ENCODE measurements at places on chromosomes 4 and X.

DNA sequence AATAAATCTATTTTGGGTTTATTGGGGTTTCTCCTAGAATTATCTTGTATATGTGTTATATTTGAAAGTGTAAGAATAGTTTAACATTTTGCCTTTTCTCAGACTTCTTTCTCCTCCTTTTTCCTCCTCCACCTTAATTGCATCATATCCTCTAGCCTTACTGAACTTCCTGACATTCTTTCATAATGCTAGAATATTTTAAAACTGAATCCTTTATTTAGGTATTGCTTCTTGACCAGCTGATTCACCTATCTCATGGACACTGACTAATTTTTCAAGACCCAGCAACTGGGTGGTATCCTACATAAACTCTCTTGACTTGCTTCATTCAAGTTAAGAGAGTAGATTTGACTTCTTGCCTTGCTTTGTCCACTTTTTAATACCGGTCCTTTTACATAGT is 1508.9 kb downstream of the STIM2 start:
- no peak for DNase-seq

DNA sequence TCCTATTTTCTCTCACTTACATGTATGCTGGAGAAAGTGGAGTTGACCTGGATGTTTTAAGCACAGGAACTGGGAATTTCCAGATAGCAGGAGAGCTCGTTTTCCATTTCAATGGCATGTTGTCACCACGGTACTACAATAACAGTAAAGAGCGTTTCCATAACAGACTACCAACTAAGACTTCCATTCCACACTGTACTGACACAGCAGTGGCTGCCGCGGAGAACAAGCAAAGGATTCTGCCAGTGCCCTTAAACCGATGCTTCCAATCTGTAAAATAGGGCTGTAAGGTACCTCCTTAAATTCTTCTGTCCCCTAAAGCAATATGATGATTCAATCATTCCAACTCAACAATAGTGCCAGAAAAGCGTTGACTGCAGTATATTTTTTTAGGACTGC is 143.9 kb downstream of the KLHL13 start:
- no peak for DNase-seq

DNA sequence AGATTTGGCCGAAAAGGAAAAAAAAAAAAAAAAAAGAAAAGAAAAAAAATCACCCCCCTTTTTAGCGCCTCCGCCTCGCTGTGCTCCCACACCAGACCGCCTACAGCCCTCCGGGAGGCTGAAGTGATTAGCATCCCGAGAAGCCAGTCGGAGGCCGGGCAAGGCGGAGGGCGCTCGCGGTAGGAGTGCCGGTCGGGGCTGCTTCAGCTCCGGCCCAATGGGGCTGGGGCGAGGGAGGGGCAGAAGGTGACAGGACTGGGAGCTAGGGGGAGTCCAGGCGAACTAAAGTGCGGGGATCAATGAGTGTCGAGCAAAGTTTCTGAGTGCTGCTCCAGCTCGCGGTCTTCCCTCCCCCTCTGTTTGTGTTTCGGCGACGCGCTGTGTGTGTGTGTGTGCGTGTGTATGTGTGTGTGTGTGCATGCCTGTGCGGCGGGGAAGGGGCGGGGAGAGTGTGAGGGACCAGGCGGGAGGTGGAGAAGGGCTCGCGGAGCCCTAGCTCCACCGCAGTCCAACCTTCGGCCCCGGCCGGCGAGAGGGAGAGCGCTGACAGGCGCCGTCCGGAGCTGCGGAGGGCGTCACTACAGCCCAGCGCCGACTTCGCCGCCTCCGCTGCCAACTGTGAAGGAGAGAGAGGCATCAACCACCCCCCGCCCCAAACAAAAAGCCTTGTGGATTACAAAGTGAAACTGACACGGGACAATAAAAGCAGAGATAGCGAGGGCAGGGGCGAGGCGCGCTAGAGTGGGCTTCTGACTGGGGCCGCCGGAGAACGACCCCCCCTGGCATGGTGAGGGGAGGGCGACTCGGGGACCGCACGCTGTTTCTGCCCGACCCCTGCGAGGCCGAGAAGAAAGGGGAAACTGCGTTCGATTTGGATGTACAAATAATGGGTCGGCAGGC is at the start of gene FAT4:
TSS of gene FAT4 (plus strand) at position 280 of the 900 bp plus-strand sequence. CDS start 1,457 bp downstream, outside the sequence.
- peak; percentile 95 for DNase-seq

DNA sequence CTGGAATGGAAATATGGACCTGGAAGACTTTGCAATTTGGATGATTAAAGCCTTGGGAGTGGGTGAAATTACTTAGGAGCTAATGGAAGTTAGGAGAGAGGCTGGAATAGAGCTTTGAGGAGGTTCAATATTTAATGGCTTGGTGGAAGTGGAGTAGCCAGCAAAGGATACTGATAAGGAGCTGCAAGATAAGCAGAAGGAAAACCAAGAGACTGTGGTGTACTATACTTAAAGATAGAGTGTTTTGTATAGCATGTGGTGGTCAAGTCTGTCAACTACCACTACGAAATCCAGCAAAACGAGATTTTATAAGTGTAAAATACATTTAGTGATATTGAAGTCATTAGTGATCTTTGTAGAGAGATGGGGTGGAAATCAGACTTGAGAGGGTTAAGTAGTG is 54.0 kb upstream of the TMLHE start:
- DNase-seq = no peak

- DNase-seq = no peak
These were observed 432.3 kb upstream of the ATOH1 start for GRCh38 chr4:93396272-93396671.

- no peak for DNase-seq
These were observed 110.8 kb upstream of the SHOX start for GRCh38 chrX:519741-520140.

DNA sequence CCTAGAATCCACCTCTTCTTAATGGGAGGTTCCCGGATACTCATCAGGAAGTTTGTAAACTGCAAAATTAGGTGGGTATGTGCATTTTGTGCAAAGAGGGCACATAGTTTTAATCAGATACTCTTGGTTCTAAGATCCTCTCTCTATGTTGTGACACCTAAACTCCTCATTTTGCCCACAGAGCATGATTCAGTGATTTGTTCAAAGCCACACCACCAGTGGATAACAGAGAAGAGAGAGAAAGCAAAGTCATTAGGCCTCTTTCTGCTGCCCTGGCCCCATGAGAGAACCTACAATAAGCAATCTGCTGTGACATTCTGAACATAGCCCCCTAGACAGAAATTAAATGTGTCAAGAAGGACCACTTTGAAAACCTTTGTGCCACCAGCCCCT is 72.3 kb upstream of the STIM2 start:
- no peak for DNase-seq

DNA sequence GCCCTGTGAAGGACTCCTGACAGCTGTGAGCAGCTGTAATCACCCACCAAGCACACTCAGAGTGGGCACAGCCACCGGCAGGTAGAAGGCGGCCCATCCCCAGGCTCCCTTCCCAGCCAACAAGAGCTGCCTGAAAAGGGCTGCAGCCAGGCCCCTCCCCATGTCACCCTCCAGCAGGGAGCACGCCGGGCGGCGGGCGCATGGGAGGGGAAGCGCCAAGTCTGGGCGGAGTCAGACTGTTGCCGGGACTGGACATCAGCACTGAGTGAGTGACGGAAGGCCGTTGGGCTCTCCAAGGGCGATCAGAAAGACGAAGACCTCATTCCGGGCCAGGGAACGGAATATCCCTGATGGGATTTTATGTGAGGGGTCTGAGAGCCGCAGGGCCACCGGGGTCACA is 82.1 kb downstream of the PPP2R2C start:
- DNase-seq = no peak

DNA sequence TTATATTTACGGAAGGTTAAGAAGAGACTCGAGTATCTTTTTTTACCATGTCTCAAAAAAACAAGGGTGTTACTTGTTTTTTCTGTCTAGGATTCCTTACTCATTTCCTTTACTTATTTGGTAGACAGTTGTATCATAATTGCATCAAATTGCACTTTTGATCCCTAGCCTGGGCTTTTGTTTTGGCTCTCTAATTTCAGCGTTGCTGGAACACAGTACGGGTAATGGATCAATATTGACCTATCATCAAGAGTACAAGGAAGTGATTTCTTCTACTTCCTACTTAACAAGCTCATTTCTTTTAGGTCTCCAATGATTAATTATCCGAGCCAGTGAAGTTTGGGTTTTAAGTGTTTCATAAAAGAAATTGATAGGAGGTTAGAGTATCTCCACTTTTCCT is 16.8 kb downstream of the AIMP1 start:
- DNase-seq = no peak

- DNase-seq = no peak
These were observed 19.2 kb upstream of the BRS3 start for GRCh38 chrX:136468391-136469103.

GRCh38 chr4:108703966-108704365 is 53.6 kb downstream of the OSTC start:
- DNase-seq = no peak

GRCh38 chr4:26909369-26909768 is 48.7 kb downstream of the STIM2 start:
- DNase-seq = no peak

DNA sequence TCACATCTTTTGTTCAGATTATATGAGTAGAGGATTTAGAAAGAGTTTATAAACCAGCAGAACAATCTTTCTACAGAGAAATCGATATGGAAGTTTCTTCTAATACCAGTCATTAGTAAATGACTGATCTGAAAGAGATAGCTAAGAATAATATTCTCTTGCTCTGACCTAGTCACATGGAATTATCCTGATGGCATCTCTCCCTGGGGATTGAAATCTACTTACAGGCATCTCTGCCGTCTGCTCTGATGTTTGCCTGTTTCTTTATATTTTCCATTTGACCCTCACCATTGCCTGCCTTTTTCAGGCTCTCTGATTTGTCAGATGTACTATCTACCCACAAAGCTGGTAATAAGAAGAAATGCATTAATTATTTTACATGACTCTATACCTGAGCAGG is 1157.3 kb downstream of the PCDH7 start:
- DNase-seq = no peak

GRCh38 chr4:148068065-148068911 is 336.4 kb downstream of the ARHGAP10 start:
- DNase-seq = no peak
